ENCODE measurements at places on chromosomes 6 and 20. TPM values are rescaled to one million over a fixed set of nuclear protein-coding genes. Genes with fewer than 3 reads are reported as not detected.
A peak's percentile ranks its signal among the peaks of the same experiment; 100 is the strongest.

Gene RNF217
- total RNA-seq = 8.0 TPM

Gene C6orf15
- total RNA-seq = not detected

Gene ZFP57
- not detected for total RNA-seq

Gene SLC12A5
- 0.96 TPM for total RNA-seq

Gene BTN1A1
- not detected for total RNA-seq

Gene CTCFL
- not detected for total RNA-seq

Gene IFNGR1
- total RNA-seq = 55.2 TPM

Gene VSTM2L
- 0.48 TPM for total RNA-seq

Gene TREM1
- 2.0 TPM for total RNA-seq

Gene SMLR1
- not detected for total RNA-seq

Gene TXLNB
- 1.1 TPM for total RNA-seq

Gene SLC22A2
- total RNA-seq = not detected

Gene TCP11
- not detected for total RNA-seq

Gene ZNF165
- 1.1 TPM for total RNA-seq

Gene ECT2L
- total RNA-seq = not detected

DNA sequence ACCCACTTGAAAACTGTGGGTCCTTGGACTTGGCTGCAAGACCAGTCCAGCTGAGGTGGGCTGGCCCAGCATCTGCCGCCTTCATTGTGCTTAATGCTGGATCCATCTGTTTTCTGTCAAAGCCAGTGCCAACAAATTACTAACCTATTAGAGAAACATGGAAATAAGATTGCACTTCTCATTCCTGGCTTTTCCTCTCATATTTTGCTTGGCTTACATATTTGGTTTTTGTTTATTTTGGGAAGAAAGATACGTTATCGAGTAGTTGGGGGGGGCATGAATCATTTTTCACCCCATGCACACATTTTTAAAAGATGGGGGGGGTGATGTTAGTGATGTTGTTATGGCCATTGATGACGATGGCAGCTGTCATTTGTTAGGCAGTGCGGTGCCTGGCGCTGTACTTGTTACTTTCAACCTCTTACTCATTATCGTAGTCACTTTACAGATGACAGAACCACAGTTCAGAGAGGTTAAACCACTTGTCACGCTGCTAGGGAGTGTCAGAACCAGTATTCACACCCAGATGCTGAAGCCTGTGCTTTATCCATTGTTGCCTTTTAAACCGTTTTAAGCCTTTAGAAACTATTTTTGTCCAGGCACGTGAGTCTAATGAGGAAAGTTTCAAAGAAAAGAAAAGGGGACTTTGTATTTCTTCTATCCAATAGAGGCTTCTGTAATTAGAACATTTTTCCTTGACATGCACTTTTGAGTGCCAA, 180.0 kb downstream of the TMEM242 start:
- DNase-seq = peak; percentile 79

DNA sequence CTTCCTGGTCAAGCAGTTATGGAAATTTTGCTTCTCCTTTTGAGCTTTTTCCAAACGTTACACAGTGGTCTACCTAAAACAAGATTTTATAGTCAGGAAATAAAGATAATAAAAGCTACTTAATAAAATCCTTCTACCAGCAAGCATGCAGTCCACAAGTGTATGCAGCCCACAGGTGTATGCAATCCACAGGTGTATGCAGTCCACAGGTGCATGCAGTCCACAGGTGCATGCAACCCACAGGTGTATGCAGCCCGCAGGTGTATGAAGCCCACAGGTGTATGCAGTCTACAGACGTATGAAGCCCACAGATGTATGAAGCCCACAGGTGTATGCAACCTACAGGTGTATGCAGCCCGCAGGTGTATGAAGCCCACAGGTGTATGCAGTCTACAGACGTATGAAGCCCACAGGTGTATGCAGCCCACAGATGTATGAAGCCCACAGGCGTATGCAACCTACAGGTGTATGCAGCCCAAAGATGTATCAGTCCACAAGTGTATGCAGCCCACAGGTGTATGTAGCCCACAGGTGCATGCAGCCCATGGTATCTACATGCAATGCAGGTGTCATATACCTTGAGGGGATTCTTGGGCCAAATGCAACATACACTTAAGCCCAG, 26.4 kb upstream of the OCSTAMP start:
- no peak for DNase-seq

DNA sequence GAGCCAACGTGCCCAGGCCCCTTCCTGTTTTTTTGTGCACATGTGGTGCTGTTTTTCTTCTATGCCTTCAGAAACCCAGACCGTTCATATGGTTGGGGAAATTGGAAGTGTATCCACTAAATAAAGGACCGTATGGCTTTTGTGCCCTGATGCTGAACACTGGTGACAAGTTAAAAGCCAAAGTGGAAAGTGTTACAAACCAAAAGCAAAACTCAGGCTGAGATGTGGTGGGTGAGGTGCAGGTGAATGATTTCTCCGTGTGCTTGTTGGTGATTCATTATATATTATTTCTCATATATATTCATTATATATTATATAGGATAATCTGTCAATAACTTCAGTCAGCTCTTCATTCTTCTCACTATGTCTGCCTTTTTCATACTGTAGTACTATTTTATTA, 148.6 kb downstream of the SOBP start:
- no peak for DNase-seq

- no peak for DNase-seq
Observed at GRCh38 chr20:54017846-54018245, 52.5 kb downstream of the BCAS1 start.

GRCh38 chr6:13485923-13486562, 1.4 kb downstream of the GFOD1 start:
- DNase-seq = peak; percentile 35

GRCh38 chr6:32956176-32956575, 3.3 kb upstream of the HLA-DMA start:
- no peak for DNase-seq

- peak; percentile 68 for DNase-seq
Observed at GRCh38 chr6:30647242-30648116, 546 bp downstream of the C6orf136 start.

DNA sequence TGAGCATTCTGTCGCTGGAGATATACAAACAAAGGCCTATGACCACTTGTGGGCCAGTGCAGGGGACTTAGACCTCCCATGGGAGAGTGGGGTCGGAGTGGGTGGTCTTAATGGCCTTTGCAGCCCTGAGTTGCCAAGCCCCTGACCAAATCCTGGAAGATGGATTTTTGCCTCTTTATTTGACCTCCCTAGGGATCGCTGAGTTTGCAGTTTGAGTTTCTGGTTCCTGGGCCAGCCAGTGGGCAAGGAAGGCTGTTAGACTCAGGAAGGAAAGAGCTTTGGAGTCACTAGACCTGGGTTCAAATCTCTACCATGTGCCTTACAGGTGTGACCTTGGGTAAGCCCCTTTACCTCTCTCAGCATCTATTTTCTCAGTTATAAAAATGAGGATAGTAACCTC, 94.1 kb downstream of the CD40 start:
- DNase-seq = no peak

DNA sequence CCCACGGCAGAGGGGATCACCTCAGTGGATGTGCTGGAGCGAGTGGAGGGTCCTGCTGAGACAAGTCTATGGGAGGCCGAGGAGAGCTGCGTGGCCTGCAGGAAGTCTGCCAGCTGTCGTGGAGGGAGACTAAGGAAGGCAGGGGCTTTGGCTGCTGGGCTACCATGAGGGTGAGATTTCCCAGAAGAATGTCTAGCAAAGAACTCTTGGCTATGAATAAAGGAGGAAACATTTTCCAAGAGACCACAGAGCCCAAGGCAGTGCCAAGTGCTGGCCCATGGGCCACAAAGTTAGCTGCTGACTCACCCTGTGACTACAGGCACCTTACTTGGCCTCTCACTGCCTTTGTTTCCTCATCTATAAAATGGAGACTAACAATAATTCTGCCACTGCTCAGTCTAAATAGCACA, 73.4 kb downstream of the PRDM1 start:
- DNase-seq = peak; percentile 96

DNA sequence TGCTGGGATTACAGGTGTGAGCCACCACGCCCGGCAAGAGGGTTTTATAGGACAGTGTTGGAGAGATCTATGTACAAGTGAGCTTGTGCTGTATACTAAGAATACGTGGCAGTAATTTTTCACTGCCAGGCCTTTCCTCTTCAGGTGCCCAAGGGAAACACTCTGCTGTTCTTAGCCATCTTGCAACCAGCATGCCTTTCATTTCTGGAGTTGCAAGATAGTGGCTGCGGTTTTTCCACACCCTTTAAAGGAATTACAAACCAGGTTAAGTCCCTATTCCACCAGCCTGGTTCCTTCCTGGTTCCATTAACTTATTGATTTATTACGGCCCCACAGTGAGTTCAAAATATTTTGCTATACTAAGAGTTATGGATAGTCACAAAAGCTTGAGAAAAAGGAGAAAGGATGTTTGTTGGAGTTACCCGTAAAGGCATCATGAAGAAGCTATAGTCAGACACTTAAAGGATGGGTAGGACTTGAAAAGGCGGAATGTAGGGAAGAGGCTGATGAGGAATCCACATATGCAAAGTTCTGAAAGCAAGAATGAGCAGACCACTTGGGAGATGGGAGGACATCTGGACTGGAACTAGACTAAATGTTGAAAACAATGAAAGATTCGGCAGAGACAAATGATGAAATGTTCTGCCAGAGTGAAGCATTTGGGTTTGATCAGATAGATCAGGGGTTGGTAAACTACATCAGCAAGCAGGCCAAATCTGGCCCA, 61.4 kb upstream of the ASIP start:
- no peak for DNase-seq

- DNase-seq = peak; percentile 14
Observed at GRCh38 chr6:167094436-167094819, 28.5 kb upstream of the CCR6 start.

DNA sequence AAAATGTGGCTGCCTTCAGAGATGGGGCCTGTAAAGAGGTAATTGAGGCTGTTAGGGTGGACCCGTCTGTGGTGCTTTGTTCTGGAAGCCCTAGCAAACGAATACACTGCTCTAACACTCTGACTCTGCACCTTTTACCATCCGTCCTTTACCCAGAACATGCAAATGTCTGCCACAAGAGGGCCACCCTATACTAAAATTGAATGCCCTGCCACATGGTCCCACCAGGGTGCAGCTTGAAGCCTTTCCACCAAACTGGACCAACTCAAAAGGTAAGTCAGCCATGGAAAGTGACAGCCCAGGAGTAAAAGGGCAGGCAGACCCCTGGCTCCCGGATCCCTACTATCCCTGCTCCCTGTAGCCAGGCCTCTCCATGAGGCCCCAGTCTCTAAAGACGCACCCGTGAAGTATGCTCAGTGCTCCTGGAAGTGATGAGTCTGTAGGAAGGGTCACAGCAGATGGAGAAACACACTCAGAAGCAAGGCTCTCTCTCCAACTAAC, 5.8 kb upstream of the BFSP1 start:
- DNase-seq = peak; percentile 83

DNA sequence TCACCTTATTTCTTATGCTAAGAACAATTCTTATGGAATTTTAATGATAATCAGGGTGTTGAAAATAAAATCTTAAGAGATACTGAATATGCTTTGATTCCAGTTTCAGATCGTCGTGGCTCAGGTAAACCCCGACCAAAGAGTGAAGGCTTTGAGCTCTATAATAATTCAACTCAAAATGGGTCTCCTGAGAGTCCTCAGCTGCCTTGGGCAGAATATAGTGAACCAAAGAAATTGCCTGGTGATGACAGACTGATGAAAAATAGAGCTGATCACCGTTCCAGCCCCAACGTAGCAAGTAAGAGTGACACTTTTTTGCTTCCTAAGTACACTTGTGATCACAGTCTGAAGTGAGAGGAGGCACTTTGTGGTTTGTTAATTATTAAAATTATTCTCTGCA, 50.9 kb upstream of the KIF25 start:
- DNase-seq = no peak

DNA sequence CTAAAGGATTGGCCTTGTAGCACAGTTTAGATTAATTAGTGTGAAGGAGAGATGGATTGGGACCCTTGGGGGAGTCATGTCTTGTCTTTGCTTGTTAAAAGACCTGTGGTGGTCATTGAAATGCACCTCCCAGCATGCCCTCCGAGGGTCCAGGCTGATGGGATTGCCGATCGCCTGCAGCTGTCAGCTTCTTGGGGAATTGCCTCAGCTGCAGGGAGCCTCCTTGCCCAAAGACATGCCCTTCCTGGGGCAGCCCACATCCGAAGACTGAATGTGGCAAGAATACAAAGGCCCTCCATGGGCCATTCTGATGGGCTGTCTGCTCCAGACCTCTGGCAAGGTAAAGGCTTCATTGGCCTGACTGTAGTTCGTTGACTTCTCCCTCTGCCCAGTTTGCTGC, 150.7 kb downstream of the FARS2 start:
- no peak for DNase-seq

GRCh38 chr20:12575352-12576095, 433.2 kb upstream of the SPTLC3 start:
- peak; percentile 8 for DNase-seq

DNA sequence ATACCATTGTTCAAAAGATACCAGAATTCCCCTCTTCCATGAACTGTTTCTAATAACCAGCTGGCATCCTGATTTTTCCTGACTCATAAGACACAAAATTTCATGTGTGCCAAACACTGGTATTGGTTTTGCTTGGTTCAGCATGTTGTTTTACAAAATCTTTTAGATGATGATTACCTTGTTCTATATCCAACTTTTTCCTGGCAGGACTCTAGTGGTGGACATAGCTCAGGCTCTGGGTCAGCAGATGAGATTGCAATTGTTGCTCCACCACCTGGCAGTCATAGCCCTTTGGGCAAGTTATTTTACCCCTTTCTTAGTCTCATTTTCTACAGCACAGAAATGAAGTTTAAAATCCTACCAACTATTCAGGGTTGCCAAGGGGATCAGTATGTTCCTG, 6.2 kb downstream of the TRIM38 start:
- DNase-seq = peak; percentile 10

DNA sequence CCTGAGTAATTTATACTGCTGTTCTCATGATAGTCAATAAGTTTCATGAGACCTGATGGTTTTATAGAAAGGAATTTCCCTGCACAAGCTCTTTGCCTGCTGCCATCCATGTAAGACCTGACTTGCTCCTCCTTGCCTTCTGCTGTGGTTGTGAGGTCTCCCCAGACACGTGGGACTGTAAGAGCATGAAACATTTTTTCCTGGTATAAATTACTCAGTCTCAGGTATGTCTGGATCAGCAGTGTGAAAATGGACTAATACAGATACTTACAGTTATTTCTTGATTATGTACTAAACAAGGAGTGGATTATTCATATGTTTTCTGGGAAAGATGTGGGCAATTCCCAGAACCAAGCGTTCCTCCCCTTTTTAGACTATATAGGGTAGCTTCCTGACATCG, 1.9 kb upstream of the TRIM38 start:
- no peak for DNase-seq

GRCh38 chr6:159074120-159074684, 29.4 kb upstream of the TAGAP start:
- DNase-seq = peak; percentile 64

- DNase-seq = no peak
Observed at GRCh38 chr6:109059571-109060021, 35.0 kb downstream of the SESN1 start.

- no peak for DNase-seq
Observed at GRCh38 chr6:87869064-87869905, 167.3 kb upstream of the AKIRIN2 start.

DNA sequence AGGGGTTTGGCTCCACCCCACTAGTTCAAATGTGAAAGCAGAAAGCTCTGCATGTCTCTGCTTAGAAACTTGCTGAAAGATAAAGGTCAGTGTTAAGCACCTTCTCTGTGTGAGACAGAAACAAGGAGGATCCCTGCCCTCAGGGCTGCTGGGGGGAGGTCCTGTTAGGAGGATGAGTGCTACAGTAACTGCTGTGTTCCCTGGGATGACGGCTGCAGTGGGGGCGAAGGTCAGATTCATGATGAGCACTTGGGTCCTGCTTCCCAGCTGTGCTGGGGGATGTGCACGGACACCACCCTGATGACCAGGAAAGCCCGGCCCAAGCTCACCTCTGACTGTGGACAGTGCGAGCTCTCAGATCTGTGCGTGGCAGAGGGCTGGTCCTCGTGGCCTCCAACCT, 252.6 kb downstream of the DLL1 start:
- DNase-seq = peak; percentile 78
